Right renal pelvis (tissue), 4 donors: ENCODE measurements at places on chromosomes 16 and 17.

GRCh38 chr17:263773-264172, 82.3 kb upstream of the DOC2B start:
- DNase-seq: no peak

- no peak for DNase-seq
Measured at GRCh38 chr17:79917902-79918484, 78.8 kb upstream of the CBX4 start.

GRCh38 chr17:51947160-51947735, 211.3 kb downstream of the CA10 start:
- no peak for DNase-seq

DNA sequence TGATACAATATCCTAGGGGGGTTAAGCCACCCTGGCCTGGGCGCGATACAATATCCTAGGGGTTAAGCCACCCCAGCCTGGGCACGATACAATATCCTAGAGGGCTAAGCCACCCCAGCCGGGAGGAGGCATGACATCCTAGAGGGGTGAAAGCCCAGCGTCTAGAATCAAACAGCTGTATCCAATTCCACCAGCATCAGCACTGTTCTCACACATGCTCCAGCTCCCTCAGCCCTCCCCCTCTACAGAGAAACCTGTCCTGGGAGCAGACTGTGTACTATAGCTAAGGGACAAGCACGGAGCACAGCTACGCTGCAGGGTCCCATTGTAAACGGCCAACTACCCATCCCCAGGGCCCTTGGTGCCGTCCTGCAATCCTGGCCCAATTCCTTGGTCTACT, 6.2 kb downstream of the GINS2 start:
- DNase-seq: no peak

- no peak for DNase-seq
Measured at GRCh38 chr17:81870131-81870980, 781 bp downstream of the ARHGDIA start.

DNA sequence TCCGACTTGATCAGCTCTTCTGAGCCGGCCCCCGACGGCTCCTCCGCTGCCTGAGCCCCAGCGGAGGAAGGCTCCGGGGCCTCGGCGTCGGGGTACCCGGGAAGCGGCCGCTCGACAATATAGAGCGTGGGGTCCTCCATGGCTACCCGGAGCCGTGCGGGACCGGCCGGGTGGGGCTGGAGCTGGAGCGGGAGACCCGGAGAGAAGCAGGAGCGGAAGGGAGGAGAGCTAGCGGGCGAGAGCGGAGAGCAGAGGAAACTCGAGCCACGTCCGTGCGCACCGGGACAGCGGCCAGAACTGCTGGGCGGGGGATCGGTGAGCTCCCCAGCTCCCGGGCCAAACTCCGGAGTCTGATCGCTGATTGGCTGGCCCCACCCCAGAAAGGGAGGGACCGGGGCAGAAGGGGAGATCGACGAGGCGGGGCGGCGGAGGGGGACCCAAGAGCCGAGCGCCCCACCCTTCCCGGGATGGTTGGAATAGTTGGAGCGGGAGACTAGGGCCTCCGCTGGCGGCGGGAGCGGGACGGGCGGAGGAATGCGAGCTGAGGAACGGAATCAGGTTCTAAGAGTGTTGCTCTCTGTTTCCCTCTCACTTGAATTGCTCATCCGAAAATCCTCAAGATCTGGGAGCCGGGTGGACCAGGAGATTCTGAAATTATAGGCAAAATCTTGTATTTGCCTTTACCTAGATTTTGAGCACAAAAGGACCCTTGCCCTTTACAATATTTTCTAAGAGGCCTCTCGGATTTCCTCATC, at the start of gene CAVIN1:
TSS of gene CAVIN1 (minus strand) at position 299 of the 755 bp plus-strand sequence. CDS start at position 140, 159 bp downstream.
- DNase-seq: peak; percentile 83

- no peak for DNase-seq
Measured at GRCh38 chr17:75514919-75515495, 330 bp downstream of the CASKIN2 start.

- no peak for DNase-seq
Measured at GRCh38 chr16:77234611-77235010, 35.4 kb downstream of the SYCE1L start.

- DNase-seq: peak; percentile 35
Measured at GRCh38 chr17:59761385-59762048, 54.1 kb downstream of the VMP1 start.
